B cell (primary cell): ENCODE measurements at places on chromosomes 7 and 10.

DNA sequence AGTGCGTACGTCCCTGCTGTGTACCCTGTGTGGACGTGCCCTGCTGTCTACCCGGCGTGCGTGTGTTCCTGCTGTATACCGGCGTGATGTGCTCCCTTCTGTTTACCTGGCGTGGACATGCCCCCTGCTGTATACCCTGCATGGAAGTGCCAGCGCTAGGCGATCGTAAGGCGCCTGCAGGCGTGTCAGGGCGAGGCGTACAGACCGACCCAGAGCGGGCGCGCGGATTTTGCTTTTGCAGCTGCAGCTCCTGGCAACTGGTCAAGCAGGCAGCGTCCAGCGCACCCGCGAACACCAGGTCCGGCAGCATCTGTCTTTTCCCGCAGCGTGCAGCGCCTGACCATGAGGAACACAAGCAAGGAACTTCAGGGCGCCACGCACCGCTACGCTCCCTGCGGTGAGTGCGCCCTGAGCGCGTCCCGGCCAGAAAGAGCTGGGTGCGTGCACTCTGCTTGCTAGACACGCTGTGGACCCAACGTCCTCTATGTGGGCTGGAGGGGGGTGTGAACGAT, 680 bp downstream of the C7orf57 start:
- DNase-seq = no peak

DNA sequence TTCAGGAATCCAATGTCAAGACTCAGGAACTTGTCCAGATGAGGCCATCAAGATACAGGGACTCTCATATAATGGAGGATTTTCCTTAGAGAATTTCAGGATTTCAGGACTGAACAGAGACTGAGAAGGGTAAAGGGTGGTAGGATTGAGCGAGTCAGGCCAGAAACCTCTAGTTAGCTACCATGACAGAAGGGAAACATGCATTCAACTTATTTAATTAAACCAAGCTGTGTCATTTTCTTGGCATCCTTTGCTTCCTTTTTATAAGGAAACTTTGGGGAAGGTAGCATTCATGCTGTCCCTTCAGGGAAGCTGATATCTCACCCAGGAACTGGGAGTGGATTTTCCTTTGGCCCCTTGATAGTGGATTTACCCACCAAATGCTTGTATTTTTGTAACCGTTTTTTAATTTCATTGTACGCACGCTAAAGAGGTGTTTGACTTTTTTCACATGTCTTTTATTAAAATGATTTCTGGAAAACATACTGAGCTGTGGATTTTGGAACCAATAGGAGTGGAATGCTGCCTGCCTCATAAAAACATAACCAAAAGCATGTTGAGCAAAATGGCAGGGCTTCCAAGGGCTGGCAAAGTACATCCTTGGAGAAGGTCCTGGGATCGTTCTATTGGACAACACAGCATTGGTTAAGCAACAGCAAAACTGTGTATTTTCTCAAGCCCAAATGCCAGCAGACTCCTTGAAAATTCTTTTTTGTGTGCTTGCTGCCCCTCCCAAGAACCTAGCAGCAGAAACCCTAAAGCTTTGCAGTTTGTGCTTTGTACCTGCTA, 104.5 kb downstream of the CXCL12 start:
- DNase-seq = no peak

DNA sequence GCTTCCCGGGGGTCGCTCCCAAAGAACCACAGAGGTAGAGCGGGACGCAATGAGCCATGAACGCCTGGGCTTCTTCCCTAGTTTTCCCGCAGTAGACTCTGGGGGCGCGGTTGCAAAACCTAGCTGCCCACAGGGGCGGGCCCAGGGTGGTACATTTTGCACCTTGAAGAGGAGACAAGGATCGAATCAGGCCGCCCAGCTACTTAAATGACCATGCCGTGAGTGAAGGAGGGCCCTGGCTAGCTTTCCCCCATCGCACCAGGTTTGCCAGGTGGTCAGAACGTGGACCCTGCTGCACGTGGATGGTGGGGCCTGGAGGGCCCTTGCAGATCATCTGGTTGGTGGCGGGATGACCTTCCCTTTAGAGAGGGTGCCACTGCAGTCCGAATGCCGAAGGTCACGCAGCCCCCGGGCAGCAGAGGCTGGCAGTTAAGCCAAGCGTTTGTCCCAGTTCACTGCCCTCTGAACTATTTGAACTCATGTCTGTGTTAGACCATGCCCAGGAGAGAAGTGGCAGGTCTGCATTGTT, 604 bp upstream of the SHTN1 start:
- peak; percentile 4 for DNase-seq

DNA sequence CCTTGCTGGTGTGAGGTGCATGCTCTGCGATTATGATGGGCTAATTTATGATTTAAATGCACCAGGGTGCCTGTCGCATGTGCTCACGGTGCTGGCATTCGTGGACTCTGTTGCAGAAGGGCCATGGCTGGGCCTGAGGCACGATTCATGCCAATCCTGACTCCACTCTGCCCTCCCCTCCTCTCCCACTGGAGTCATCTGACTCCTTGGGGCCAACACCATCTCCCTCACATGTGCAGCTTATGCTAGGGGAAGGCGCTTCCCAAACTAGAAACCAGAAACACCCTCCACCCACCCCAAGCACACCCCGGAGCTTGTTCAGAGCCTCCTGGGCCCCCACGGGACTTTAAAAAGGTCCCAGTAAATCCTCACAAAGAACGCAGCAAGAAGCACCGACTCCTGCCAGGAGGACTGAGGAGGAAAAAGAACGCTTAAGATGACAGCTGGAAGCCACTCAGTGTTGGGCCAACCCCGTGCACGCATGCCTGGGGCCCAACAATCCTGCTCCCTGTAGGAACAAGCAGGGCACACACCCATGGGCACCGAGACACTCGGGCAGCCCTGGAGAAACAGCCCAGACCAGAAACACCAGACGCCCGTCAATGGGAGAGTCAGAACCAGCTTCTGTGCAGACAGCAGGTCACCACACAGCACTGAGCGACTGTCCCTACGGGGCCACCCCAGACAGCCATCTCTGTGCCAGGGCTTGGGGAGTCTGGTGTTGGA, 14.1 kb downstream of the BRI3 start:
- DNase-seq = no peak

- no peak for DNase-seq
These were observed 63.3 kb downstream of the CTTNBP2 start for GRCh38 chr7:117809958-117810357.

DNA sequence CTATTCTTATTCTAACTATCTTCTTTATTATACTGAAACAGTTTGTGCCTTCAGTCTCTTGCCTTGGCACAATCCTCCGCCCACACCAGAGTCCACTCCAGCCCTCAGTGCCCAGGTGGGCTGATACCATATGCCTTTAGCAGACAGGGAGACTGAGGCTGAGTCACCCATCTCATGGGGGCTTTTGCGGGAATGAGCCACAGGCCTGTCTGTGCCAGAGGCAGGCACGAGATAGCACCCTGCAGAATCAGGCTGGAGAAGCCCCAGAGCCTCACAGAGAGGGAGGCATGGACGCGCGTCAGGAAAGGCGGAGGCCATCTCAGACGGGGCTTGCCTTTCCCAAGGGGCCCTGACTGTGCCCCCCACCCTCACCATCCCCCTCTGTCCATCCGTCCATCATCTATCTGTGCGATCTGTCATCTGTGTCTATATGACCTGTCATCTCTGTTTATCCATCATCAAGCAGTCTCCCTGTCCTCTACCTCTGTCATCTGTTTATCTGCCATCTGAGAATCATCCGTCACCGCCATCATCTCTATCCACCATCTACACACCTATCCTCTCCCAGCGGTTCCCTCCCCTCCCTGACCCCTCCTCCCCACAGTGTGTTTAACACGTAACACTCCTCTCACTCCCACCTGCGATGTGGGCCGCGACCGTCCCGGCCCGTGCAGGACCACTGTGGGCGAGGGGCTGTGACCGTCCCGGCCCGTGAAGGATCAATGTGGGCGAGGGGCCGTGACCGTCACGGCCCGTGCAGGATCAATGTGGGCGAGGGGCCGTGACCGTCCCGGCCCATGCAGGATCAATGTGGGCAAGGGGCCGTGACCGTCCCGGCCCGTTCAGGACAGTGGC, 7.3 kb upstream of the ADAP1 start:
- DNase-seq = no peak

DNA sequence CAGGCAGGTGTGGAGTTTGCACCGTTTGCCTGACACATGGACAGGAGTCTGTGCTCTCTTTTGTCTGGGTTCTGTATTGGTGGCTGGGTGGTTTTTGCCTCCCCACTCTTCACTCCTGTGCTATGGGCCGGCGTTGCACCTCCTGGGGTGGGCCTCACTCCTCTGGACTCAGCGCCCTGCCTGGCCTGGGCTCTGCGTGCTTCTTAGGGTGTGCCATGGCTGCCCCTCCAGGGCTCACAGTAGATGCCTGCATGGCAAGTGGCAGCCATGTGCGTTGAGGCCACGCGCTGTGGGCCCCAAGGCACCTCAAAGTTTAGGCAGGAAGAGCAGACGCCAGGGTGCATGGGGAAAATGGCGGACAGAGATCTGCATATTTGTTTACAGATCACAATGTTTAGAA, 319.8 kb downstream of the ADARB2 start:
- DNase-seq = no peak

- no peak for DNase-seq
These were observed 50.0 kb upstream of the KCNMA1 start for GRCh38 chr10:77687621-77688020.

GRCh38 chr10:30349967-30350735, 1.1 kb upstream of the MTPAP start:
- DNase-seq = no peak

- DNase-seq = no peak
These were observed 68.6 kb downstream of the JAZF1 start for GRCh38 chr7:28112012-28112411.

GRCh38 chr10:822661-823367, 108.7 kb downstream of the LARP4B start:
- DNase-seq = peak; percentile 35

DNA sequence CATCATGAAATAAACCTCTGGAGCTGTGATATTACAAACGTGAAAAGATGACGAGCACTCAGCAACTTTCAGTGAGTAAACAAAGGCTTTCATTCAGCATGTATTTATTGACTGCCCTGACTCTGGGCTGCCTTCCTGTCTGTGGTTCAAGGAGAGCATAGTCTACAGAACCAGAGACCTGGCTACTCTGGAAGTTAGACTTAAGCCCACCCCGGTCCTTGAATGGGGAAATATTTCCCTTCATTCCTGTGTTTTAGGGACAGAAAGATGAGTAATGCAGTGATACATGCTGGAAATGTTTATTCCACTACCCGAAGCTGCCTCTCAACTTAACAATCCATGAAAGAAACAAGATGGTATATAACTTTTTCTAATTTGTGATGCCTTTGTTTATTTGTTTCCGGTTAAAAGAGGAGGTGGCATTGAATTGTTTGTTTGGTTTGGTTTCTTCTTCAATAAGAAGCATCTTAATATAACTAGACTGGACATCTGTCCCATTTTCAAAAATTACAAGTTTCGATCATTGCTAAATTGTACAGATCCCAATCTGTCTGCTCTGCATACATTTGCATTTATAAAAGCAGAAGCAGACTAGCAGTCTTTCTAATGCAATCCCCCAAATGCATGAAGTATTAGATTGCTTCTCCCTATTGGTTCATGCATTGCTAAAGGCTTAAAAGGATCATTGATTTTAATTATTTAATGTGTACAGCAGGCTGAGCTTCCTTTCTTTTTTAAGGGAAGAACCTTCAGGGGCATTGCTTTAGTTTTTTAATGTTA, 57.7 kb downstream of the TRUB1 start:
- no peak for DNase-seq

- DNase-seq = no peak
These were observed 542.3 kb upstream of the NRP1 start for GRCh38 chr10:33876584-33877400.

- peak; percentile 66 for DNase-seq
These were observed 16.0 kb upstream of the SLC29A3 start for GRCh38 chr10:71302874-71303568.

GRCh38 chr10:111933937-111934336, 249.6 kb downstream of the GPAM start:
- DNase-seq = no peak

GRCh38 chr7:28536259-28536658, 123.9 kb downstream of the CREB5 start:
- no peak for DNase-seq

GRCh38 chr7:31488562-31489203, 25.2 kb upstream of the ITPRID1 start:
- peak; percentile 10 for DNase-seq
